ENCODE measurements at places on chromosomes 2 and 18.

- peak; percentile 26 for DNase-seq
Observed at GRCh38 chr2:174492963-174493431, 6.2 kb upstream of the GPR155 start.

DNA sequence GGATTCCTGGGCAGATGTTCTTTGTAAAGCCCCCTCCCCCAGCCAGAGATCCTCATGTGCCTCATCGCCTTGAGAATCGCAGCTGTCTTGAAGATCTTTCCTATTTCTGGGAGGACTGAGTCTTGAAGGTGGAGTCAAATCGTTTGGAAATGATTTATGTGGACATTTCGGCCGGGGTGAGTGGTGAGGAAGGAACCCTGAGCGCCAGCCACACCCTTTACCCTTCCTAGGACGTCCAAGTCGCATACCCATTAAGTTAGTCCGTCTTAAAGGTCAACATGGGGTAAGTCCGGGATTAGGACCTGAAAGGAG is 84.9 kb upstream of the ZCCHC2 start:
- DNase-seq = peak; percentile 64

- no peak for DNase-seq
Observed at GRCh38 chr18:28846958-28847357, 670.0 kb upstream of the CDH2 start.

DNA sequence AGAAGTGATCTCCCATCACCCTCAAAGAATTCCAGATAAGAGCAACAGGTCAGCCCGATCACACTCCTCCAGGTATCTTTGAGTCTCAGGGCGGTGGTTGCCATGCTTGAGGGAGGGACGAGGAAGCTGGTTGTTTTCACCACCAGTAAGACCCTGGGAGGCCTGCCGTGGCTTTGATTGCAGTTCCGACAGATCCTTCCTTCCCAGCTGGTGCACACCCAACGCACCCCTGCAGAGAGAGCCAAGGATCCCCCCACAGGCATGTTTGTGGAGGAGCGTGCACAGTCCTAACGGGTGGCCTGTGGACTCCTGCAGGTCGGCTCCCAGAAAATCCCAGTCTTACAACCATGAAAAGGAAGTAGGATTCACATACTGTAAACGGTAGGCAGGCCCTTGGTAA is 13.8 kb upstream of the ZNF236 start:
- DNase-seq = no peak

DNA sequence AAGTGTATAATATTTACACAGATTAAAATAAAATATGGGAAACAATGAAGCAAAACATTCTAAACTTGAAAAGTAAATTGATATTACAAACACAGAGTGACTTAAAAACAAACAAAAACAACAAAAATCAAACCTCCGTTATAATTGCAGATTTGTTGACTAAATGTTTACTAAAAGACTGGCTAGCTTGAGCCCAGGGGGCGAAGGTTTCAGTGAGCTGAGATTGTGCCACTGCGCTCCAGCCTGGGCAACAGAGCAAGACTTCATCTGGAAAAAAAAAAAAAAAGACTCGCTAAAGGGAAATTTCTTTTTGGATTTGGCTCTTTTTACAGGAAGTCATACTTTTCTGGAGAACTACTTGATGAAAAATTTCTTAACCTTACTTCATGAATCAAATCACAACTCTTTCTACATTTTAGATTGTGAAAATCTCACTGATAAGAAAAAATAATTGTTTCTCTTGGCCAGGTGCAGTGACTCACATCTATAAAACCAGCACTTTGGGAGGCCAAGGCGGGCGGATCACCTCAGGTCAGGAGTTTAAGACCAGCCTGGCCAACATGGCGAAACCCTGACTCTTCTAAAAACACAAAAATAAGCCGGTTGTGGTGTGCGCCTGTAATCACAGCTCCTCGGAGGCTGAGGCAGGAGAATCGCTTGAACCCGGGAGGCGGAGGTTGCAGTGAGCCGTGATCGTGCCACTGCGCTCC is 9.7 kb downstream of the TFPI start:
- no peak for DNase-seq

DNA sequence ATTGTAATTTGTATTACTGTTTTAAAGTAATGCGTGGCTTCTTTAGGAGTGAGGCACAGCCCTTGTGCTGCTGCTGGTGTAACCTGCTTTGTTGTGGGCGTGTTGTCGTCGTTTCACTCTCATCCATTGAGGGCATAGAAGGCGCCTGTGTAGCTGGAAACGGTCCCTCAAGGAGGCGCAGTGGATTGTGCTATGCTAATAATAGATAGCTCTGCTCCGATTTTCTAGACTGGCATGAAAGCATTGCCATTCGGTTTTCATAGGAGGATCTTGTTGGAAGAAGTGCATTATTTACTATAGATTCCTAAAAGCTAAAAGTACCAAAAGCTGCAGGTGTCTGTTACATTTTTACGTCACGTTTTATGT is 17.9 kb downstream of the RAB12 start:
- no peak for DNase-seq

- peak; percentile 94 for DNase-seq
Observed at GRCh38 chr2:201883606-201884369, 77.5 kb downstream of the CDK15 start.
